ENCODE measurements at places on chromosomes 7 and 10.

GRCh38 chr7:78254726-78255055 is 456.1 kb downstream of the PHTF2 start:
- DNase-seq = no peak

DNA sequence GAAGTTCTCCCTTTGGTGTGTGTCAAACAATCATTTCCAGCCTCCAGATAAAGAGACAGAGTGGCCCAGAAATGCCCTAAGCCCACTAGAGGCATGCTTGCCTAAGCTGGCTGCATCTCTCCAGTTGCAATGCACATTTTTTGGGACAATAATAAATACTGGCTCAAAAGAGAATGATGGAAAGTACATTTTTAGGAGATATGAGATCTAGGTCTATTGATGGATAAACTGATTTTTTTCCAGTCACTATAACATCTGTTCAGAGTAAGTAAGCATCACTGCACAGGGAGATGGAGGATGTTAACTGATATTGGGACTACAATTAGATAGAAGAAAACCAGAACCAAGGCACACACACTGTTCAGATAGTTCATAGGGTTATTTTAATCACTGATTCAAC is 553.0 kb downstream of the GRM8 start:
- DNase-seq = no peak

DNA sequence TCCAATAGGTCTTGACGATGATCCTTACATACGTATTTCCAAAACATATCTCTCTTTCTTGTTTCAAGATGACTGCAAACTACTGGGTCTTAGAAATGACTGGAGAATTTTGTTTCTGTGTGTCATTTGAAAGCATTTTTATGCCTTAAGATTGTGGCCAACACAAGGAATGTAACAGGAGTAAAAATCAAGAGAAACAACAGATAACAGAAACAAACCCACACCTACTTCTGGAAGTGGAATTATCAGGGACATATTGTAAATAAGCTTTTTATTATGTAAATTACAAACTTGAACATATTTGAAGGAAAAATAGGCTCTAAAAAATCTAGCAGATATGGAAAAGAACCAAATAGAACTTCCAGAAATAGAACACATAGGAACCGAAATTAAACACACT is 195.6 kb downstream of the CYP26A1 start:
- DNase-seq = no peak

DNA sequence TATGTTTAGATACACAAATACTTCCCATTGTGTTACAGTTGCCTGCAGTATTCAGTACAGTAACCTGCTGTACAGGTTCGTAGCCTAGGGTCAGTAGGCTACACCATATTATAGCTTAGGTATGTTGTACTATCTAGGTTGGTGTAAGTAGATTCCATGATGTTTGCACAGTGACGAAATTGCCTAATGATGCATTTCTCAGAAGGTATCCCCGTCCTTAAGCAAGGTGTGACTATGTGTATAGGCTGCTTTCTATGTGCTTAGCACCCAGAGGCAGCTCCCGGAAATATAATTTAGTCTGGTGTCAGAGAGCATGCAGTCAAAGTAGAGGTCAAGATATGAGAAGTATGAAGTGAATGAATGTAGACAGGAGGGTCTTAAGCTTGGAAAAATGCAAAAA is 9.8 kb downstream of the MAPK8 start:
- DNase-seq = no peak

DNA sequence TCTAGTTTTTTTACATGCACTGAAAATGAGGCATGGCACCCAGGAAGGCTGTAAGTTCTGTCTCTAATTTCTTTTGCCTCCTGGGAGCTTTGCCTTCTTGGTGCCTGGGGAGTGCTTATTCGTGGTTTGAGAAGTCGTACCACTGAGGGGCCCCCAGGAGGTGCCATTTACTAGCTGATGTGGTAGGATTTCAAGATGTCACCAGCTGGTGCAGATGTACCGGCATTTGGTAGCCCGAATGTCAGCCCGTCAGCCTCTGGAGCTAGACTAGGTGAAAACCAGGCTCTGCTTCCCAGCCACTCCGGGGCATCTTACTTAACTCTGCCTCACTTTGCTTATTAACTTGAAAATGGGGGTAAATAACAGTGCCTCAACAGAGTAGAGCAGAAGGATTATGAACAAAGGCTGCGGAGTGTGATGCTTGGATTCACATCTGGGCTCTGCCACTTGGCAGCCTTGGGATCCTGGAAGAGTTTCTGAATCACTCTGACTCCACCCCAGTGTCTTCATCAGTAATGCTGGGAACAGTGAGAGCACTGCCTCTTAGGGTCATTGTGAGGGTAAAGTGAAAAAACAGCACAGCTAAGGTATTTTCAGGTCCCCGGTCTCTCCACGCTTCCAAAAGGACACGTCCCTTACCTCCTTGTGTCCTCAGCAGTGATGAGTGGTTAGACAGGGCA is 31.4 kb upstream of the BTBD16 start:
- no peak for DNase-seq

DNA sequence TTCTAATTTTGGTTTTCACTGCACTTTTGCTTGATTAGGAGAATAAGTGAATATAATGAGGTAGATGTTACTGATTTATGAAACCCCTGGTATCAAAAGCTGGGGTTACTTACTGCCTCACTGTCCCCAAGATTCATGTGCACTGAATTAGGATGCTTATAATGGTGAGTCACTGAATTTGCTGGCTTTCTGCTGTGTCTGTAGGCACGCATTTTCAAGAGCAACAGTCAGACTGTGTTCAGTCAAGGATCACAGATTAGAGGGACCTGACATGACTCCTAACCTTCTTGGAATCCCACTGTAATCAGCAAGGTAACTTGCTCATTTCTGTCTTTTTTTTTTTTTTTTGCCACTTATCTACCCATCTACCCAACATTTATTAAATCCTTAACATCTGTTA is 59.7 kb downstream of the GPR85 start:
- DNase-seq = no peak

GRCh38 chr10:125171402-125172306 is 11.3 kb upstream of the CTBP2 start:
- no peak for DNase-seq

DNA sequence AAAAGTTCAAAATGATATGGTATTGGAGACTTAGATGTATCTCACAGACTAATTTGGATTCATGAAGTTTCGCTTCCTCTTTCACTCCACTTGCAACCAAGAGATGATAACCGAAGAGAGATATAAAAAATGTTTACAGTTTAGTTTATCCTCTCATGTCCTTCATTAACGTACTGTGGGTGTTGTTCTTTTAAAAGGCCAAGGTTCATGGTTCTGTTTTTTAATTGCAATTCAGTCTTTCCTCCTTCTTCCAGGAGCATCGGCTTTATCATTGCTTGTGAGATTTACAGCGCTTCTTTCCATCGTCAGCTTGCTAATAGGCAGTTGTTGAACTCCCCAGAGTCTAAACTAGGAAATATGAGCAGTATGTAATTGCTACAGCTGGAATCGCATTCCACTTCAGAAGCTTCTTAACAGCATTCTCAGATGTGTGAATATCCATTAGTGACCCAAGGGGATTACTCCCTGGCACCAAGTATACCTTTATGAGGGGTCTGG is 75.9 kb upstream of the HGF start:
- DNase-seq = no peak

DNA sequence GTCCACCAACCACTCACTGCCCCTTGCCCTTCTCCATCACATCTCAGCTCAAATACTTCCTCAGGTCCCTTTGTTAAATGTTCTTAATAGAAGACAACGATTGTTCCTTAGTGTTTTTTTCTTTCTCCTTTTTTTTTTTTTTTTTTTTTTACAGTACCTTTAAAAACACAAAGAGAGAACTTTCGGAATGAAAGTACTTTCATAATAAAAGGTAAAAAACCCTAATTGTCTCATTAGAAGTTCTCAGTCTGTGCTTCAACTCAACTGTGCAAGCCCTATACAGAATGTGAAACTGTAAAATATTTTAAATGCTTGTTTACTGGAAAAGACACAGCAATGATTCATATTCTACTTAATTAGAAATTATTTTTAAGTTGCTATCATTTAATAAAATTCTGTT is 29.4 kb downstream of the TSPAN12 start:
- no peak for DNase-seq

DNA sequence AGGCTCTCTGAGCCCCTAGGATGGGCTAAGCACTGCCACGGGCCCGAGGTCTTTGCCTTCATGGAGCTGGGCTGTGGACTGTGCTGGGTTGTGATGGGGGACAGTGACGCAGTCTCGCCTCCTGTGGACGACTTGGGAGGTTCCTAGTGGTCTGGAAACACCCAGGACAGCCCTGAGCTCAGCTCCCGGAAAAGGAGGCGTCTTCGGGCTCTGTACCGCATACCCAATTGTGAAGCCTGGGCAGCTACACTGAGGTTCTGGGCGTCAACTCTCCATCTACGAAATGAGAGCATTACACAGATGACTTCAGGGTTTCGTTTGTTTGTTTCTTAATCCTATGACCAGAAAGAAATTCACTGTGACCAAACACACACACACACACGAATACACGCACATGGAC is 79.6 kb upstream of the KAT6B start:
- no peak for DNase-seq

GRCh38 chr10:83991986-83992753 is 147.1 kb upstream of the GHITM start:
- DNase-seq = no peak

GRCh38 chr10:59125666-59126065 is 50.8 kb upstream of the PHYHIPL start:
- no peak for DNase-seq

- DNase-seq = no peak
Measured at GRCh38 chr10:86438091-86438749, 71.6 kb upstream of the GRID1 start.

- DNase-seq = peak; percentile 28
Measured at GRCh38 chr10:8392216-8392615, 337.7 kb downstream of the GATA3 start.

Measured in HS-5 (cell line).